A549 (cell line): ENCODE measurements at places on chromosomes 2 and 18. TPM values are rescaled to one million over a fixed set of nuclear protein-coding genes. Genes with fewer than 3 reads are reported as not detected.

GPR39 gene
- polyA plus RNA-seq = 11.3 to 13.3 TPM (median 12.1 TPM) in 3 replicates

SMCHD1 gene
- polyA plus RNA-seq = 15.5 to 18.3 TPM (median 16.1 TPM) in 3 replicates

AOX1 gene
- 4.8 to 6.6 TPM (median 5.4 TPM) in 3 replicates for polyA plus RNA-seq

GRCh38 chr18:924987-925386 lies 20.3 kb downstream of the ADCYAP1 start:
- DNase-seq = no peak

DNA sequence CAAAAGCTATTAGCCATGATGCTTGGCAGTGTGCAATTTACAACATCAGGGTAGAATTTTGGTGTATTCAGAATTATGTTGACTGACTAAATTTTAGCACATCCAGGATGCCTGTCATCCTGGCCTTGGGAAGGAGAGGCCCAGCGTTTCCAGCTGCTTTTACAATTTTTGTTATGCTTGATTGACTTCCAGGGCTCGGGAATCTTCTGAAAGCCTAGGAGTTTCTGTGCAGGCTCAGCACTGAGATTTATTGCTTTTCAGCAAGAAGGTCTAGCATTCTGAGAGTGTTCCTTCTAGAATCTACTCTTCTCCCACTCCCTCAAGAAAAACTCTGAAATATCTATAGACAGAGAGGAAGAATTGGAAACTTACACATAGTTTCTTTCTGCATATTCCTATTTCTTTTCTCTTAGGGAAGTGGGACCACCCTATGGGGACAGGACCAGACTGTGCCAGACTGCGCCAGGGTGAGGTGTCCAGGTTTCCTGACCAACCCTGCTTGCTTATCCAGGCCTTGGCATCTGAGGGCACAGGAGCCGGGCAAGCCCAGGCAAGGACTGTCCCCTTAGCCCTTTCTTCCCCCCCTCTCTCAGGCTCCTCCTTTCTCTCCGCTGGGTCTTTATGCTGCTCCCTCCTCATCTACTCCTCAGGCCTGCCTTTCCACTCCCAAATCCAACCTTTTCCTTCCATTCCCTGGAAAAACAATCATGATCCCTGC lies 26.9 kb downstream of the MAIP1 start:
- DNase-seq = no peak

- no peak for DNase-seq
These were observed 429.2 kb downstream of the PID1 start for GRCh38 chr2:228841877-228842276.
